Bone marrow (tissue), 2 donors: ENCODE measurements at places on chromosomes 12 and 14.

DNA sequence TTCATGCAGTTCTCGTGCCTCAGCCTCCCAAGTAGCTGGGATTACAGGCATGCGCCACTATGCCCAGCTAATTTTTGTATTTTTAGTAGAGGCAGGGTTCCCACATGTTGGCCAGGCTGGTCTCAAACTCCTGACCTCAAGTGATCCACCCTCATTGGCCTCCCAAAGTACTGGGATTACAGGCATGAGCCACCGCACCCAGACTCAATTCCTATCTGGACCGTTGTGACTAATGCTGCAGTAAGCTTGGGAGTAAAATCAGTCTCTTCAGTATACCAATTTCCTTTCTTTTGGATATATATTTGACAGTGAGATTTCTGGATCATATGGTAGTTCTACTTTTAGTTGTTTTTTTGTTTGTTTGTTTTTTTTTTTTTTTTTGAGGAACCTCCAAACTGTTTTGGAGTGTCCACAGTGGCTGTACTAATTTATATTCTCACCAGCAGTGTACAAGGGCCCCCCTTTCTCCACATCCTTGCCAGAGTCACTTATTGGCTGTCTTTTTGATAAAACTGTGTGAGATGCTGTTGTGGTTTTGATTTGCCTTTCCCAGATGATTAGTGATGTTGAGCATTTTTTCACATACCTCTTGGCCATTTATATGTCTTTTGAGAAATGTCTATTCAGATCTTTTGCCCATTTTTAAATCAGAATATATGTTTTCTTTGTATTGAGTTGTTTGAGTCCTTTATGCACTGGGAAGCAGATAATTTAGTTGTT lies 37.3 kb upstream of the EVL start:
- no peak for DNase-seq

GRCh38 chr14:91360490-91361232 lies 57.0 kb downstream of the CCDC88C start:
- DNase-seq = no peak

DNA sequence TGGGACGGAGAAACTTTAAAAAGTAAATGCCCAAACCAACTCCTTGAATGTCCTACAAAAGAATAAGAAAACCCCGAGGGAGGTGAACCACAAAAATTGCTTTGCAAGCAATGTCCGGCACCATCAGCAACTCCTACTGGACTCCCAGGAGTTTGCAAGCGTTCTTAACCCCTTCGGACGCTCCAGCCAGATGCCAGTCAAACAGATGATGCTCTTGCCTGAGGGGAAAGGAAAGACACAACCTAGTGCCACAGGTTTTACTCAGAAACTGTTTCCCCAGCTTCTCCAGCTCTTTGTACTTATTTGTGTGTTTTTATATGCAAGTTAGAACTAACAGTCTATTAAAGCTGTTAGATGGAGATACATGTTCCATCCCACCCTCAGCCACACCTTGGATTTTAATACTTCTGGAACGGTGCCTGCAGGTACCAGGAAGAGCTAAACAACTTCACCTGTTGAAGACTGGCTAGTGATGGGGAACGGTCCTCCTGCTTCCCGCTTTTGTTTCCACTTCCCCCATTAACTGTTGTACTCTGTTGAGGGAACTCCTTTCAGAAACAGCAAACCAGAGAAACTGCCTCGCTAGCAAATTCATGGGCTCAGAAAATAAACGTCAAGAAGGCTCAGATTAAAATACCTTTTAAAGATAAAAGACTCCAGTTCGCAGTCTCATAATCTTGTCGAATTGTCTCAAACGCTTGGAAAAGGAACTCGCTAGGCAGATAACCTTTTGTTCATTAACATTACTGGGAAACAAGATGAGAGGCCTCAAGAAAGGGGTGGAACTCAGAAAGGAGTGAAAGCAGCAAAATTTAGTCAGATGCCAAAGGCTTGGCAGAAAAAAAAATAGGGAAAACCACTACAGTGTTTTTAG lies 1.1 kb upstream of the FERMT2 start:
- no peak for DNase-seq

- DNase-seq = no peak
Observed at GRCh38 chr14:103488960-103489359, 33.7 kb downstream of the CKB start.

DNA sequence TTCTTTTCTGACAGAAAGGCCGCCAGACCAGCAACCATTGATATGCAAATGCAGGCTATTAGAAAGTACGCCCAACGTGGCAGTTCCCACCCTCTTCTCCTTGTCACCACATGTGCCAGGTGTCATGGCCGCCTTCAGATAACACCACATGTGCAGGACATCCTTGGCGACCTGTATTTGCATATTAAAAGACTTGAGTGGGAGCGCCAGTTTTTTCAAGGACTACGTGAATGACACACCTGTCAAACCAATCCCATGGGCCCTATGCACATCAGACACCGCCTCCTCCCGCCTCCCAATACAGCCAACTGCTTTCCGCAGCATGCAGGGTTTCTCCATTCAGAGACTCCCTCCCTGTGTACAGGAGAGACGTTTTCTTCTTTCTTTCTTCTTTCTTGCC lies 318.6 kb upstream of the FAR2 start:
- no peak for DNase-seq

- no peak for DNase-seq
Observed at GRCh38 chr14:103770902-103771301, 55.3 kb downstream of the ZFYVE21 start.

GRCh38 chr12:8675591-8676036 lies 13.0 kb upstream of the MFAP5 start:
- no peak for DNase-seq

- no peak for DNase-seq
Observed at GRCh38 chr12:130863298-130863697, 8.6 kb upstream of the RAN start.

DNA sequence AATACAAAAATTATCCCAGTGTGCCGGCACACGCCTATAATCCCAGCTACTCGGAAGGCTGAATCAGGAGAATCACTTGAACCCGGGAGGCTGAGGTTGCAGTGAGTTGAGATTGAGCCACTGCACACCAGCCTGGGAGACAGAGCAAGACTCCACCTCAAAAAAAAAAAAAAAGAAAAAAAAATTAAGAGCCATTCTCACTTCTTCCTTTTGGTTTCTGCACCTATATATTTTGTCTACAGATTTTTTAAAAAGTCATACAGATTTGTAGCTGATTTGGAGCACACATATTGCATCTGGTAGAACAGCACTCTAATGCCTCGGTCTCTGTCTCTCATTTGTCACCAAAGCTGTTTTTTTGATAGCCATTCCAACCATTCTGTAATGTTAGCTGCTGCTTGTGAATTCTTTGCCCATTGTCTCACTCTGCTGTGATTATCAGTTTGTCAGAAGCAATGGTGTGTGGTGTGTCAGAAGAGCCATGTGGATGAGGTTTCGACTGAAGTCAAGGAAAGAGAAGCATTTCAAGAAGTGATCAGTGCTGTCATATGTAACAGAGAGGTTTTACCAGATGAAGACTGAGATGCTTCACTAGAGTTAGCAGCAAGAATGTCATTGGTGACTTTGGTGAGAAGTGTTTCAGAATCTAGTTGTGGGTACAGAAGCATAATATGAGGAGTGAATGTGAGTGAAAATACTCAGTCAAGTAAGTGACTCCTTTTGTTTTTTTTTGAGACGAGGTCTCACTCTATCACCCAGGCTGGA lies 8.7 kb upstream of the KTN1 start:
- DNase-seq = no peak

DNA sequence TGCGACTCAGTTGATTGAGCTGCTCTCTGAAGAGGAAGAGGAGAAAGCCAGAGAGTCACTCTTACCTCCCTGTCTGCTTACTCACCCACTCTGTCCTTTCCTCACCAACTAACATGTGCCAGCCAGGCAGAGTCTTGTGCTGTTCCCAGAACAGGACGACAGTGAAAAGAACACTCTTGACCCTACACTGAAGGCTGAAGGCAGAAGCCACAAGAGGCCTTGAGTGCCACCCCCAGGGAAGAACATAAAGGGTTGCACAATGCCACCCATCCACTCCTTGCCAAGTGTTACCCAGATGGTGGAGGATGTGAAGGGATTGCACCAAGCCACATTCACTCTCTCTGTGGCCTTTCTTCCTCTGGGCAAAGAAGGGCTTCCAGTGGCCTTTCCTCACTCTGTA lies 12.8 kb downstream of the ABHD4 start:
- no peak for DNase-seq

- no peak for DNase-seq
Observed at GRCh38 chr14:71714225-71714624, 218.0 kb upstream of the RGS6 start.

DNA sequence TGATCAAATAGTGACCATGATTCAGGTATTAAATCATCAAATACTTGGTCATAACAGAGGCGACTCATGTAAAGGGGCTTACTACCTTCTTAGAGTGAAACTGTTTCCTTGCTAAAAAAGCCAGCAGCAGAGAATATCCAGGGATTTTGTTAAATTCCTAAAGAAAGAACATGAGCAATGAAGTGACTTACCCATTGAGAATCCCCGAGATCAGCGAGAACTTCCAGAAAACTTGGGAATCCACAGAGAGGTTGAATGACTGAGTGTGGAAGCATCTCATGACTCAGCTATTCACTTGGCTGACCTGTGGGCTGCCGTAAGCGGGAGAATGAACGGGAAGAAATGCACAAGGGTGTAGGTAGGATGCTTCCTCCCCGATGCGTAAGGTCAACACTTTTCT lies 85.3 kb upstream of the KCNA1 start:
- DNase-seq = no peak

DNA sequence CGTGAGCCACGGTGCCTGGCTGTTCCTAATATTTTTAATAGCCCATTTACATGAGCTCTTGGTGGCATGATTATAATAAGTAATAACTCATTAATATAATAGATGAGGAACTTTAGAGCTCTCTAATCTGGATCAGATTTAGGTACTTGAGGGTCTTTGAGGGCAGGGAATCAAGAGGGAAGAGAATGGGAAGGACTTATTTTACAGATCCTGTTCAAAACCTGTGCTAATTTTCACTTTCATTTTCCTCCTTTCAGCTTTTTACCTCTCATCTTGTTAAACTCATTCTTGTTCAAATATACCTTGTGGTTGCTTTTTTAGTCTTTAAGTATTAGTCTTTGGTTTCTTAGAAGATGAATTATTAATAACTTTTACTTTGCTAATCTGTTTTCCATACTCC lies 5.6 kb downstream of the NECAP1 start:
- DNase-seq = no peak

GRCh38 chr14:22319526-22320361 lies 269.3 kb downstream of the DAD1 start:
- peak; percentile 12 for DNase-seq

GRCh38 chr12:19402743-19403431 lies 36.4 kb upstream of the AEBP2 start:
- DNase-seq = no peak

DNA sequence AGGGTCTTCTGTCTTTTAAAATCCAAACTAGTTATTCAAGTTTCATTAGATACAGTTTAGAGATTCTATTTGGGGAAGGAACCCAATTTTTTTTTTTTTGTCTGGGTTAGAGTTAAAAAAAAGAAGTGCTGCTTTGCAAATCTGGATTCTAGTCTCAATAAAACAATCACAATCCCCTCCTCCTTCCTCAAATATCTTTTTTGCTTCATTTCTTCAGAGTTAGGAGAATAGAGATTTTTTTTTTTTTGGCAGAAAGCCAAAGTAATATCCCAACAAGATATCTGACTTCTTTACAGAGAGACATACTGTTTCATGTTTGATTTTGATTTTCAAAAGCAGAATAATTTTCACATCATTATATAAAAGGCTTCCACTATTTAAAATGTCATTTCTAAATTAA lies 201.9 kb downstream of the FOXN3 start:
- DNase-seq = no peak

- DNase-seq = no peak
Observed at GRCh38 chr12:31877884-31878283, 81.3 kb upstream of the RESF1 start.

- DNase-seq = peak; percentile 2
Observed at GRCh38 chr14:96762650-96763049, 34.5 kb upstream of the VRK1 start.

DNA sequence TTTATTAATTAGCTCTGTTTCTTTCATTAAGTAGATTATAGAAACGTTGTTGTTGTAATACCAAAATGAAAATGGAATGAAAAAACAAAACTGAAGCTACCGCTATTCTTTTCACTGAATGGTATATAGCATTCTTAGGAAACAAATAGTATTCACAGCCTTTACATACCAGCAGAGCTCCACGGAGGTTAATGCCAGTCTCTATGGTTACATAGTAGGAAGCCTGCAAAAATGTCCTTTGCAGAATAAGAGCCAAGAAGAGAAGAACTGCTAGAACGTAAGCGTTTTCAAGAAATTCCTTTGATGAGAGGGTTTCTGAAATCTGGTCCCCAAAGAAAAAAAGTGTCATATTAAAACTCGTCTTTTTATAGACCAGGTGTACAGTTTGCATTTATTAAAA lies 30.6 kb downstream of the ABCC9 start:
- DNase-seq = no peak

DNA sequence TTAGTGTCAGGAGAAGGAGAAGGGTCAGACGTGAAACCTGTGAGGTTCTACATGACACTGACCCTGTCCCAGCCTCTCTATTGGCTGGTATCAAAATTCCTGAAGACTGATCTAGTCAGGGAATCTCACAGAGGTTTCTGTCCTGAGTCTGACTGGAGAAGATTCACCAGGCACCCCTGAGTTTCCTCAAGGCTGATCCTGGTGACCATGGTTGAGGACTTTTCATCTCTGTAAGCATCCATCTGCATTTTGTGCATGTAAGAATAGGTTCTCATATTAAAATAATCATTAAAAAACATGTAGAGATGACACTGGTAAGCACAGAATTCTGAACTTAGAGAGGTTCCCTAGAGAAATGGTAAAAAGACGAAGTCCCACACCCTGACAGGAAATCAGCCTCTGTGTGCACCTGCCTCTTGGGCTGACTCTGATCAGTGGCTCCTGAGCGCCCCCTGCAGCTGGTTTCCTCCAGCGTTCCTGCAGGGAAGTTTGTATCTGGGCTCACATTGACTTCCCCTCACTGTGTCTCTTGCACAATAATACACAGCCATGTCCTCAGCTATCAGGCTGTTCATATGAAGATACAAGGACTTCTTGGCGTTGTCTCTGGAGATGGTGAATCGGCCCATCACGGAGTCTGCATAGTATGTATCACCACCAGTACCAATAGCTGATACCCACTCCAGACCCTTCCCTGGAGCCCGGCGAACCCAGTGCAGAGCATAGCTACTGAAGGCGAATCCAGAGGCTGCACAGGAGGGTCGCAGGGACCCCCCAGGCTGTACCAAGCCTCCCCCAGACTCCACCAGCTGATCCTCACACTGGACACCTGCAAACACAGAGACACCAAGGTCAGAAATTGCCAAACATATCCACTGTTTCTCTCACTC lies 991.9 kb downstream of the TMEM121 start:
- DNase-seq = peak; percentile 76
